ENCODE measurements at places on chromosomes 11 and 22.

GRCh38 chr11:98260983-98261382, 759.8 kb upstream of the CNTN5 start:
- DNase-seq, result no peak

GRCh38 chr11:13324709-13325108, 47.1 kb downstream of the BMAL1 start:
- no peak for DNase-seq

- no peak for DNase-seq
Measured at GRCh38 chr11:112797648-112798293, 163.4 kb upstream of the NCAM1 start.

- no peak for DNase-seq
Measured at GRCh38 chr11:124923296-124923695, 4.2 kb downstream of the HEPN1 start.

DNA sequence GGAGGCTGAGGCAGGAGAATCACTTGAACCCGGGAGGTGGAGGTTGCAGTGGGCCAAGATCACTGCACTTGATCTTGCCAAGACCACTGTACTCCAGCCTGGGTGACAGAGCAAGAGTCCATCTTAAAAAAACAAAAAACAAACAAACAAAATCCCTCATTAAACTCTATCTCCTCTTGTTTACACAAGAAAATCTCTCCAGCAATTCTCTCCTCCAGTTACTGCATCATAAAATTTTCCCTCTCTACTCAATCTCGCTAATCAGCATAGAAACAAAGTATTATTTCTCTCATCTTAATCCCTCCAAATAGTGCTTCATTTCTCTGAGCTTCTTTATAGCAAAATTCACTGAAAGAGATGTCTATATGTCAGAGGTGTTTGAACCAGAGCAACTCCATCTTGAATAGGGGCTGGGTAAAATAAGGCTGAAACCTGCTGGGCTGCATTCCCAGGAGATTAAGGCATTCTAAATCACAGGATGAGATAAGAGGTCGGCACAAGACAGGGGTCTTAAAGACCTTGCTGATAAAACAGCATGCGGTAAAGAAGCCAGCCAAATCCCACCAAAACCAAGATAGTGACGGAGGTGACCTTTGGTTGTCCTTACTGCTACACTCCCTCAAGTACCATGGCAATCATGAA, 19.8 kb downstream of the MTMR2 start:
- no peak for DNase-seq
